Right renal cortex interstitium (tissue), 3 donors: ENCODE measurements at places on chromosomes 11 and 22.

- no peak for DNase-seq
These were observed 418.8 kb downstream of the DYNC2H1 start for GRCh38 chr11:103528046-103528445.

DNA sequence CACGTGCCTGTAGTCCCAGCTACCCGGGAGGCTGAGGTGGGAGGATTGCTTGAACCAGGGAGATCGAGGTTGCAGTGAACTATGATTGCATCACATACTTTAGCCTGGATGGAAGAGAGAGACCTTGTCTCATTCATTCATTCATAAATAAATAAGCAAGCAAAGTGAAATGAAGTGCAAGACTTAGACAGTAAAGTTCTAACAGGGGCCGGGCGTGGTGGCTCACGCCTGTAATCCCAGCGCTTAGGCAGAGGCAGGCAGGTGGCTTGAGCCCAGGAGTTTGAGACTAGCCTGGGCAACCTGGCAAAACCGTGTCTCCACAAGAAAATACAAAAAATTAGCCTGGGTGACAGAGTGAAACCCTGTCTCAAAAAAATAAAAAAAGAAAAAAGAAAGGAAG lies 1.6 kb upstream of the ZNF280A start:
- DNase-seq, result no peak

DNA sequence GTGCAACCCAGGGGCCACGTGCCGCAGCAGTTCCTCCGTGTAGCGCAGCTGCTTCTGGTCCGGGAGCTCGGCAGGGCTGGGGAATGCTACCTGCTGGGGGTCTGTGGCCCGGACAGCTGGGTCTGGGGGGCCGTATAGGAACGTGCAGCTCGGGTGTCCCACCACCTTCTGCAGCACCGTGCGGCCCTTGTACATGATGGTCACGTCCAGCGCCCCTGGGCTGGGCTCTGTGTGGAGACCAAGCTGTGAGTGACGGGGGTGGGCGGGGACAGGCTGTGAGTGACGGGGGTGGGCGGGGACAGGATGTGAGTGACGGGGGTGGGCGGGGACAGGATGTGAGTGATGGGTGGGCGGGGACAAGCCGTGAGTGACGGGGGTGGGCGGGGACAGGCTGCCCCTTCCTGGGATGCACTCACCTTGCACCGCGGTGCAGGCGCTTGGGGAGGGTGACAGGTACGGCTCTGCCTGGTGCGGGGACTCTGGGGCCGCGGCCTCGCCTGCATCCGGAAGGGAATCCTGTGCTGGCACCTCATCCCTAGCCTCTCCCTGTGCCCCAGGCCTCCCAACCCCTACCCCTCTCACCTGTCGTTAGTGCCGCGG lies 2.3 kb downstream of the IRF7 start:
- DNase-seq, result no peak

- DNase-seq, result no peak
These were observed 33.7 kb upstream of the EI24 start for GRCh38 chr11:125535585-125535984.

GRCh38 chr22:44143579-44143978 lies 37.1 kb upstream of the PARVG start:
- DNase-seq, result no peak

DNA sequence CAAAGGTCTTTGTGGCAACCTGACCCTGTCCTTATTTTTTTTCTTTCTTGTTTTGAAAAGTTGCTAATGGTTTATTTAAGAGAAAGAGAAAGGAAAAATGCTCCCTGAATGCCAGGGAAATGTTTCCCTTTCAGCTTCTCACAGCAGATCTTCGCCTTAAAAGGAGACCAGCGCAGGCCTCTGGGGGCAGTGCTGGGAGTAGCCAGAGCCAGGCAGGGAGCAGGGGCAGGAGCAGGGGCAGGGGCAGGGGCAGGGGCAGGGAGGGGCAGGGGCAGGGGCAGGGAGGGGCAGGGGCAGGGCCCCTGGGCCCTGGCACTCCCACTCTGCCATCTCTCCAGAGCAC lies 5.1 kb downstream of the MOB2 start:
- no peak for DNase-seq

DNA sequence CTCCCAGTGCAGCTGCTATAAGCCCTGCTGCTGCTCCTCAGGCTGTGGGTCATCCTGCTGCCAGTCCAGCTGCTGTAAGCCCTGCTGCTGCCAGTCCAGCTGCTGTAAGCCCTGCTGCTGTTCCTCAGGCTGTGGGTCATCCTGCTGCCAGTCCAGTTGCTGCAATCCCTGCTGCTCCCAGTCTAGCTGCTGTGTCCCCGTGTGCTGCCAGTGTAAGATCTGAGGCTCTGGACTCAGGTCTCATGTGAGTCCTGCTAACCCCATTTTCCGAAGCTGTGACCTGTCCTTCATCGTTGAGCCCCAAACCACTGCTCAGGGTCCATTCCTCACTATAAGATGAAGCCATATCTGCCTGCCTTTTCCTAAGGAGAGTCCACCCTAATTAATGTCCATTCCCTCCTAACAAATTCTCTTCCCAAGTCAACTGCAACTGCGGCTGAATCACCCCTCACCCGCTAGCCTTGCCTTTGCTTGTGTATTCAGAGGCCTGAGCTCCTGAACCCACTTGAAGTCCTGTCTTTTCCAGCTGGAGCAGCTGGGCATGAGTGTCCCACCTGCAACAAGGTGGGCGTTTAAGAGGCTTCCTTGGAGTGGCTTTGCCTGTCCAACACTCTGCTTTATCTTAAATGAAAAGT lies 626 bp downstream of the KRTAP5-7 start:
- DNase-seq, result no peak

GRCh38 chr22:50524676-50525103 lies 708 bp downstream of the SCO2 start:
- no peak for DNase-seq

DNA sequence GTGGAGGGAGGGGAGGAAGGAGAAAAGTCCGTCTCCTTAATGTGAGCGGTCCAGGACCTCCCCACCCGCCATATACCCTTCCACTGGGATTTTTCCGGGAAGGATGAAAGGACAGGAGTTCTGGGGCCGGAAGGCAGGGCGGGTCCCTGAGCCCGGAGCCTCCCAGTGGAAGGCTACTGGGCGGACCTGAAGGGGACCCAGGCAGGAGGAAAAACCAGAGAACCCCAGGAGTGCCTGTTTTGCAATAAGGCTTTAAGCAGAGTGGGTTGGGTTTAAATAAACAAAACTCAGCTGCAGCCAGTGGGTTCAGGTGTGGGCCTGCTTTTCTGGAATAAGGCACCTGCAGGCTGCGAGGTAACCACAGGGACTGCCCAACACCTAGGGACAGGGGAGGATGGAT lies 1.7 kb upstream of the CELSR1 start:
- DNase-seq, result no peak

DNA sequence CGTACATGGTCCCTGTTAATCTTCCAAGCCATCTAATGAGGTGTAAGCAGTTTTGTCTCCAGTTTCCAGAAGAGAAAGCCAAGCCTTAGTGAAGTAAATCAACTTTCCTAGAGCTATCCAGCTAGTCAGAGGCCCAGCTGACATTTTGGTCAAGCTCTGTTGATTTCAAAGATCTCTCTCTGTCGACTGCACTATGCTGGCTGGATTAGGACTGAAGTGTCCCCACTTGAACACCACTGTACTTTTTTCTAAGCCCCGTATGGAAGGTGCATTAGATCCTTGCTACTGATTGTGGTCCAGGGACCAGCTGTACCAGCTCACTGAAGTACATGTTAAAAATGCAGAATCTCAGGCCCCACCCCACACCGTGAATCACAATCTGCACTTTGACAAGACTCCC lies 176.5 kb upstream of the NAV2 start:
- DNase-seq, result no peak

- DNase-seq, result no peak
These were observed 579 bp upstream of the RASD2 start for GRCh38 chr22:35539910-35540594.

- DNase-seq, result no peak
These were observed 44.2 kb downstream of the FBXO7 start for GRCh38 chr22:32518848-32519247.

DNA sequence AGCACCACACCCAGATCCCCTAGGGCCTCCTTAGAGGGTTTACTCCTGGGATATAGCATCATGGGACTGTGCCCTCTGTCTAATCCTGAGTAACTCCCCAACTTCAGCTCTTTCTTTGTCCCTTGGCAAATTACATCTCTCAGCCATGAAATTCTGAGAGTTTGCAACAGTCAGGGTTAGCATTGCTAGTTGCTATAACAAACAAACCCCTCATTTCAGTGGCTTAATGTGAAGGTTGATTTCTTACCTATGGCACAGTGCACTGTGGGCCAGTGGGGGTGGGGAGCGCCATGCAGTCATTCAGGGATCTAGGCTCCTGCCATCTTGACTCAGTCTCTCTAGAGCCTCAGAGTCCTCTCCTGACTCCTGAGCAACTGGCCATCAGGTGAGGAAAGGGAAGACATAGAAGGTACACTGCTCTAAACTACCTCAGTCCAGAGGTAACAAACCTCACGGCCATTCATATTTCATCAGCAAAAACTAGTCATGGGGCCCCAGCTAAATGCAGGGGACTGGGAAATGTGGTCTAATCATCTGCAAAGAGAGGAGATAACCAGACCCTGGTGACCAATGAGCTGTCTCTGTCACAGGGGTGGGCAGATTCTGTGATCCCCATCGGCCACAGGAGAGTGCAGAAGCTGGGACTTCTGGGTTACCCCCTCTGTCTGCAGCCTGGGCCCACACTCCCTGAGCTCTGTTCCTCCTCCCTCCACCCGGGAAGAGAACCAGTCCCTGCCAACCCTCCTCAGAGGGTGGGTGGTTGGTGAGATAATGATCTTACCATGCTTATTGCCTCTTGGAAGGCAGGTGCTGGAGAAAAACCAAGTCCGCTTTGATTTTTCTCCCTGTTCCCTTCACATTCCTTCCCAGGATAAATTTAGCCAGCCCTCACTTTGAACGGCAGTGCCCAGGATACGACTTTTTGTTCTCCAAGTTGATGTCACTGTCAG lies 17.5 kb downstream of the PRG3 start:
- no peak for DNase-seq

- DNase-seq, result no peak
These were observed 519 bp upstream of the PDE3B start for GRCh38 chr11:14642873-14643696.

DNA sequence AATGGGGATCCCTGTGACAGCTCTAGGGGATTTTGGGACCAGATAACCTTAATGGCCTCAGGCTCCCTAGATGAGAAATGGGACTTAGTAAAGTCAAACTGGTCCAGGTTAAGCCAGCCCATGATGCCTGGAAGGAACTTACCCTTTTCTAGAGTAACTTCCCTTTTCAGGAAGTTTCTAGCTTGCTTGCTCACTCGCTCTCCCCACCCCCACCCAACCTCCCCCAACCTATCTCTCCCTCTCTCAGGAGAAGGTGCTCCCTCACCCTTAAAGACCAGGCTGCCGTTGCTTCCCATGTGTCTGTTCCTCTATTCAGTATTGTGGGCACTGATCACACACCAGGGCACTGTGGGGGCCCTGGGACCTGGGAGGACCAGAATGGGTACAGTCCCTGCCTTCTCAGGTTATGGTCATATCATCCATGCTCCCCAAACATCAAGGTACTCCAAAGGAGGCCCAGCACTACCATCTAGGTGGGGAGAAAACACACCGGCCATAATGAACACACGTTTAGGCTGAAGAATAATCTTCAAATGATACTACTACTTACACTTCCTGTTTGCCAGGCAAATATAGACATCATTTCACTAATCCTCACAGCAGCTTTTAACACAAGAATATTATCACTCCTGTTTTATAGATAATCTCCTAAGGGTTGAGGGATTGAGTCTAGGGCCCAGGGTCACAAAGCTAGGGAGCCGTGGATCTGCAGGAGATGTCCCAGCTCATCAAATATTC lies 18.2 kb downstream of the KCNQ1OT1 start:
- DNase-seq, result no peak

GRCh38 chr11:119198925-119199324 lies 7.2 kb upstream of the CBL start:
- no peak for DNase-seq

DNA sequence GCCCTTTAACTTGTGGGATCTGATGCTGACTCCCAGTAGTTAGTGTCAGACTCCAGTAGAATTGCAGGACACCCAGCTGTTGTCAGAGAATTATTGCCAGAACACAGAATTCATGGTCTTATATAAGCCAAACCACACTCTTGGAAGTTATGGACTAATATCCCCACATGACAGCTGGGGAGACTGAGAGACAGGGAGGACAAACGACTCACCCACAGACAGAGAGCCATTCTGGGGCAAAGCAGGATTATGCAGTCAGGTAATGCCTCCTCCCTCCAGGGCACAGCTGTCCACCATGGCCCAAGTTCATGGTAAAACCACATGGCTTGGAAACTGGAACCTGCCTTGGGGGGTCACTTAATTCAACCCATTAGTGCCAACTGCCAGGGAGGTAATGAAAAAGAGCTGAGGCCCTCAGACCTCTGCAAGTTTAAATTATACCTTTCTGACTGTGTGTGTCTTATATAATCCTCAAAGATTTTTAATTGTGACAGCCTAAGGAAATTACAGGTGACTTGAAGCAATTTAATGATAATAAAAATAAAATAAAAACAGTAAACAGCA lies 299.5 kb downstream of the BUD13 start:
- DNase-seq, result no peak

GRCh38 chr11:80155412-80156017 lies 714.7 kb upstream of the TENM4 start:
- DNase-seq, result no peak

DNA sequence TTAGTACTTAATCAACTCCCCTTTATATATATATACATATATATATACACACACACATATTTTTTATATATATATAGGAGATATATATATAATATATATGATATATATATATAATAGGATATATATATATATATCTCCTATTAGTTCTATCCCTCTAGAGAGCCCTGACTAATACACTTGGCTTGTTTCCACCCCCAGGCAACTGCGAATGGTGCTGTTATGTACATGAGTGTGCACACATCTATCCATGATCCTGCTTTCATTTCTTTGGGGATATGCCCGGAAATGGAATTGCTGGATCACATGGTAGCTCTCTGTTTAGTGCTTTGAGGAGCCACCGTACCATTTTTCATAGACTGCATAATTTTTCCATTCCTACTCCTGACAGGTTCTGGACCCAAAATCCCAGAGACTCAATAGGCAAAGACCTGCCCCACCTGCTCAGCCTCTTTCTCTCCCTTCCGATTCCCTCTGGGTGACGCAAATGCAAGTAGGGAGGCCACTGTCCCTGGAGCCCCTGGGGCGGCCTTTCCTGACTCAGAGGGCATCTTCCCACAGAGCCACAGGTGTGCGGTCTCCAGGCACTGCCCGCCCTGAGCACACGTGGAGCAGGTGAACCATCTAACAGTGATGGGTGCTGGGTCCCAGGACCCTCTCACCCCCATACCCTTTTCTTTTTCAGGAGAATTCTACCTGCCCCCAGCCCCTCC lies 12.0 kb downstream of the FGF3 start:
- no peak for DNase-seq
